ENCODE measurements at places on chromosomes 6 and 20.

DNA sequence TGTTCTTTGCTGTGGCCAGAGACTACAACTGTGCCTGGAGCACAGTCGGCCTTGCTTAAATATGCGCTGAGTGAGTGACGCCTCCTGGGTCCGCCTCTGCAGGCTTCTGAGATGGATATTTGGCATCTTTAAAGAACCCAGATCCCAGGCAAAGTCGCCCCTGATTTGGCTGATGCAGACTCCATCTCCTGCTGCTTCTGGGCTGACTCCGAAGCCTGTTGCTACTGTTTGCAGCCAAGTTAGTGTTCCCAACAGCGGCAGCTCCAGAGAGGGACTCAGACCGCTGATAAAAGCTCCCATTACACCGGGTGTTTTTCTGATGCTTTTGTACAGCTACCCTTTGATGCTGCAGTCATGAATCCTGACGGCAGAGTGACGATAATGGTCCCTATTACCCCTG lies 83.0 kb upstream of the SULF2 start:
- DNase-seq, result no peak

DNA sequence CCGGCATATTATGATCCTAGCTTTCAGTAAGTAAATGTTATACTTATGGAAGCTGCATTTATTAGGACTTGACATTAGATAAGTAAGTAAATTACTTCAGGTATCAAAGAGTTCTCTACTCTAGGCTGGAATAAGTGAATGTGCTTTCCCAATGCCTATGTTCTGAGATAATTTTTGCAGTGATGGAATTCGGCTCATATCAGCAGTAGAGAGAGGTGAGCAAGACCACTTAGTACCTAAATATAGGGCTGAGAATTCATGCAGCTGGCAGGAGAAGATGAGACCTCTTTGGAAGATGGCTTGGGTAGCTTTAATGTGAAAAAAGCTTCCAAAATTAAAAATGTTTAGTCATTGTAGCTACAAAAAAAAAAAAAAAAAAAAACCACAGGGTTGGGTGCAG lies 13.3 kb upstream of the BEND3 start:
- DNase-seq, result no peak

- DNase-seq, result peak; percentile 46
These were observed 73.3 kb downstream of the OTOR start for GRCh38 chr20:16821211-16822089.

GRCh38 chr20:34986311-34987287 lies 30.9 kb downstream of the MYH7B start:
- no peak for DNase-seq

- DNase-seq, result no peak
These were observed 8.4 kb downstream of the NINL start for GRCh38 chr20:25576783-25577530.

- peak; percentile 5 for DNase-seq
These were observed 124.2 kb downstream of the PLEKHG1 start for GRCh38 chr6:150723857-150724256.

DNA sequence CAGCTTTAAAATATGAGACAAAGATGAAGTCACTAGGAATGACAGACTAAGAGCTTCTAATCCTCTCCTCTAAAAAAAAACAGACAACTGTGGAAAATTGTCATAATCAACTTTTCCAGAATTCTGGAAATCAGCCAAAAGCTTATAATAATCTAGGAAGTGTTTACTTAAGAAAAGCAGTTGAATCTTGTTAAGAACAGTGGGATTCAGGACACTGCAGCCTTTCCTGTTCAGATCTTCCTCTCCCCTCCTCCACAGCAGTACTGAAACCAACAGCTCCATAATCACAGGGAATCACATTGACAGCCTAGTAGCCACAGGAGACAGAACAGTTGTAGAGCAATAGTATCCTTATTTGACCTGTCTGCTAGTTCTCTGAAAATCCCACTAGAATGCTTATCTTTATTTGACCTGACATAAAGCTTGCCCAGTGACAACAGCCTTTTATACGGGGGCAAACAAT lies 41.6 kb downstream of the IBTK start:
- no peak for DNase-seq

DNA sequence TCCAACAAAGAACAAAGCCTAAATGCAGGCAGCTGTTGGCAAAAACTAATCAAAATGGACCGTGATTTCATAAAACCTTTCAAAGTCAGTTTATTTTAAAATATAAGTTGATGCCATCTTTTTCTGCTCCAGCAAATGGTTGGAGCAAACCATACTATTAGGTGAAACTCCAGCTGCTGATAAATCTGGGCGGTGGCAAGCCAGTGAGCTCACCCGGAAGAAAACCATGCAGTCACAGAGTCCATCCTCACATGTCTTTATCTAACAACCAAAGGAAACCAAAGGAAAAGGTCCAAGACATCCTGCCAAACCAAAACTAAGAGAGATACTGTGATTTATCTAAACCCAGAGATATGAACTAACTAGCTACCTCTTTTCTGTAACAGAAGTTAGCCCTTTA lies 72.6 kb downstream of the HIVEP2 start:
- DNase-seq, result no peak

DNA sequence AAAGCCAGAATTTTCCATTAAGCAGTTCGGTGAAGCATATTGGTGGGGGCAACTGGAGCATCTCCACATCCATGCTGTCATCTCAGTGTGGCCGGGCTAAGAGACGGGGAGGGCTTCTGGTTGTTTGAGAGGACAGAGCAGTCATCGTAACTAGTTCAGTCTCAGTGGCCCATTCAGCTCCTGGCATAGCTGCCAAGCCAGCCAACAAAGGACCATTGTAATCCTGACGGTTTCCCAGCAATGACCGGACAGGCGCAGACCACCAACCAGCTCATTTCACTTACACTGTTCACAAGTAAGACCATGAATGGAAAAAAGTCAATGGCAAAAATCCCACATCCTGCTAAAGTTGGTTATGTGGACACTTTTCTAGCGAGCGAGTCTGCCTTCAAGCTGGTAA lies 14.9 kb upstream of the HDDC2 start:
- no peak for DNase-seq

GRCh38 chr6:75213112-75213511 lies 7.3 kb upstream of the COL12A1 start:
- DNase-seq, result no peak

- DNase-seq, result no peak
These were observed 67.0 kb upstream of the SIRPA start for GRCh38 chr20:1827974-1828785.

DNA sequence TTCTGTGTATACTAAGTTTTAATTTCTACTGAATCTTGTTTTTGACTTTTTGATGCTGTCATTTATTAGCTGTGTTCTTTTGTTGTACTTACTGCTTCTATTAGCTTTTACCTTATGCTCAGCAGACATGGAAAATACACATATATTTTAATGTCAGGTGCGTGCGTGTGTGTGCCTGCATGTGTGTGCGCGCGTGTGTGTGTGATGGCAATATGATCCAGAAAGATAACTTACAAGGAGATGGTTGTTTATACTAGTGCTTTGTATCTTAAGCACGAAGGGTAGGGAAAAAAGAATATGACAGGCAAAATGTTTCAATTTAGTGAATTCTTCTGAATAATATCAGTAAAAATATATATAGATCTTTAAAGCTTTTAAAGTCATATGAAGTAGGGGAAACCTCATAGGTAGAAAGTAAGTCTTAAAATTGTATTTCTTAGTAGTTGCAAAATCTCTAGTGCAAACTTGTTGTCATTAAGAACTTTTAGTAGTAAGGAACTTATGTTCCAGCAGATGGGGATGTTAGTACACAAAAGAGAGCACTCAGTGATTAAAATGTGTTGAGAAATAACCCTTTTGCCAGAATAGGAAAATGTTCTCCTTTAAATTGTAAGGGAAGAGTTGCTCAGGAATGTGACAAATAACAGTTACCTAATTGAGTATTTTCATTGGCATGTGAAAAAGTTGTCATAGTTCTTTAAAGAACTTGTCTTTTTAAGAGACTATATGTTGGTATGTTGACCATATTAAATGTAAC lies 13.2 kb downstream of the QKI start:
- DNase-seq, result peak; percentile 52

DNA sequence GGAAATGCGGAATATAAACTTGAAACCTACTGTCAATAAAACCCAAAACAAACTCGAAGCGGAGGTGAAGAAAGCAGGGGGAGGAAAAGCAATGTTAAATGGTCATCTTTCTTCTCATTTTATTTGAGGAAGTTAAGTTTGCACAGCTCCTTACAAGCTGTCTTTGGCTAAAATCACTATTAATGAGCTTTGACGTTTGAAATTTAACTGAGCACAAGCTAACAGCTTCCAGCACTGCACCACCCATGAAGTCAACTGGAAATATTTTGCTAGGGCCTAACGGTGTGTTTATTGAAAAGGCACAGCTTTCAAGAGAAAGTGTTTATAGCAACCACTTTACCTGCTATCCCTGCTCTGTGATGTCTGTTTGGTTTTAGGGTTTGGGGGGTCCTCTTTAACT lies 103.8 kb downstream of the PKHD1 start:
- peak; percentile 1 for DNase-seq

DNA sequence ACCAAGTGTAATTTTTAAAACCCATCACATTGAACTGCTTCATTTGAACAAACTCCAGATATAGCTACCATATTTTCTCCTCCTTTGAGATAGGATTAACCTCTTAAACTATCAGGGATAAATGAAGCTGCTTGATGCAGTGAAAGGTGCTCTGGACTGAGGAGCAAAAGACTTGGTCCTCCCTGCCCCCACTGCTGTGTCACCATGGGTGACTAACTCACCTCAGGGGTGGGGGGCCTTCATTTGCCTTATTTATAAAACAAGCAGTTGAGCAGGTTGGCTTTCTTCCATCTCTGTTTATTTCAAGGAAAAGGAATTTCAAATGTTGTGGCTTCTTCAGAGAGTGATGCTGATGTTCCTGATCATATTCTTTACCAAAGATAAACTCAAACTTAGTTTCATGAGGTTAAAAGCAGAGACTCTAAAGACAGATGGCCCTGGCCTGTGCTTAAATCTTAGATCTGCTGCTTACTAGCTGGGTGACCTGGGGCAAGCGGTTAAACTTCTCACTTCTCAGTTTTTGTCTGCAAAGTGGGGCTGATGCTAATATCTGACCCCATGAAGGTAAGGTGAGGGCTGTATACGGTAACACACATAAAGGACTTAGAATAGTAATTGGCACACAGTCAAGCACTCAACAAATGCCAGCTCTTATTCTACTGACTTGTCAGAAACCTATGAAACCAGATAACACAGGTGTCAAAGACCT lies 50.5 kb downstream of the FHL5 start:
- no peak for DNase-seq

DNA sequence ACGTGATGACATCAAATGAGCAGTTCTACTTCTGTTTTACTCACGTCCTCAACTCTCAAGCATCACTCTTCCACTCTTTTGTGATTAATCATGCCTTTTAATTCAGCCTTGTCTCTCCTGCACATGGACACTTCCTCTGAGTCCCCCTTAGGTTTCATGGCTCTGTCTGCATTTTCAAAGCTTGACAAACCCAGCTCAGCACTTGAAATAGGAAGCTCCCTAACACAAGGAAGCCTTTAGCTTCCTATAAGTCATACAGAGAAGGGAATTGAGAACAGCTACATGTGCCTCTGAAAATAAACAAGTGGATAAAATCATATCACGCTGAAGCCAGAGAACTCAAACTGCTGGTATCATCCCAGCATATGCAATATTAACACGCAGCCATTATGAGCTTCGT lies 21.2 kb downstream of the KIF16B start:
- no peak for DNase-seq

DNA sequence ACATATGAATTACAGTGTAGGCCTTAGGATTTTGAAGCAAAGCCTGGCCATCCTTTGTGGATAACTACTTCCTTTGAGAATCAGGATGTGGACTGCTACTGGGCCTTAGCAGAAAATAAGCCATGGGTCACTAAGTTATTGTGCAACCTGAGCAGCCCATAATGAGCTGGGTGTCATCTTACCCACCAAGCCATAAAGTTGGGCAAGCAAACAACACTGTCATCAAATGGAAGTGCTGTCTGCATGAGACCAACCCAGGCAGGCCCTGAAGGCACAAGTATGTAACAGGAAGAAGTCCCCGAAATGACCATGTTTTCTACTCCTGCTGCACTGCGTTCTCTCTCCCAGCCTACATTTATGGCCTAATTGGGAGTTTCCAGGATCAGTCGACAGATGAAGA lies 205.6 kb upstream of the GGTLC1 start:
- no peak for DNase-seq

- DNase-seq, result no peak
These were observed 74.1 kb downstream of the TPBG start for GRCh38 chr6:82437701-82438100.

DNA sequence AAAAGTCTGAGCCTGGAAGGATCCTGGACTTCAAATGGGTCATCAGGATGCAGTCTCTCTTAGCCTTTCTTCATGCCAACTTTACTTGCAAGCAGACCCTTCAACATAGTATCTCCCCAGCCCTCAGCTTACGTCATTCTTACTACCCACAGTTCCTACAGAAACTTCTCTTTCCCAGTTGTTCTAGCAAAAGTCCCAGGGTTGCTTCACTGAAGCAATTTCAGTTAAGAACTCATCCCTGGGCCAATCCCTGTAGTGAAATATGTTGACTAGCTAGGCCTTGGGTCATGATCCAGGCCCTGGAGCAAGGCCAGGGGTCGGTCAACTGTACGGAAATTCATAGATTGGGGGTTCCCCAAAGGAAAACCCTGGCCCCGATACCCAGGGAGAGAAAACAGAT lies 8.6 kb upstream of the FAM83D start:
- DNase-seq, result no peak

DNA sequence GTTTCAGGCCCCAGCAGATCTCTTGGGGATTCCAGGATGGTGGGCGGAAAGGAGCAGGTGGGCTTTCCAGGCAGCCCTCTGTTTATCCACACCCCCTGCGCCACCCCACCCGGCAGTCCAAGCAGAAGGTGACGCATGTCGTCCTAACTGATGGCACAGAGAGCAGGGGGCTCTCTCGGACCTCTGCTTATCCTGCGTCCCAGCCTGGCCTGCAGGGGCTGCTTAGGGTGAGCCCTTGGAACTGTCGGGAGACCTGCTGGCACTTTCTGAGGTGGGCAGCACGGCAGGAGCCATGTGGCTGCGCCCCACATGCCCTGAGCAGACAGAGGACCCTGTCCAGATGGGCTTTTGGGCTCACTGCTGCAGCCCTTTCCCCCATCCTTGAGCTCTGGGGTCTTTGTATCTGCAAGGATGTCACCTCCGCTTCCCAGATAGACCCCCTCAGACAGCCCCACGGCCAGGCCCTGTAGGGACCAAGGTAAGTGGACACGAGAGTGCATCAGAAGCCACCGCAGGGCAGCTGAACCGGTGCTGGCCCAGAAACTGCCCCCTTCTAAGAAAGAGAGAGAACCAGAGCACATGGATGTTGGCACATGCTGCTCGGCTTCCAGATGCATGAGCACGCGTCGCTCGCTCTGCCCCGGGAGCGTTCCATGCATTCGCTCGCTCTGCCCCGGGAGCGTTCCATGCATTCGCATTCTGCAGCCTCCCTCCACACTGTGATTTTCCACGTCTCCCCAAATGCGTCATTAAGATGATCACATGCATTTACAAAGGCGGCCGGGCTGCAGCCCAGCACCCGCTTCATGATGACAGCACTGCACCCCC lies 246.7 kb downstream of the TAF4 start:
- no peak for DNase-seq
